RPMI7951 (cell line): ENCODE measurements at places on chromosomes 11 and 22. TPM values are rescaled to one million over a fixed set of nuclear protein-coding genes. Genes with fewer than 3 reads are reported as not detected.

PHOX2A gene
- not detected in 2 replicates for total RNA-seq

WBP2NL gene
- 0.12 and 0.39 TPM in 2 replicates for total RNA-seq

- DNase-seq, result no peak
Observed at GRCh38 chr11:45323601-45324249, 37.6 kb upstream of the SYT13 start.

GRCh38 chr11:7498193-7498592, 12.9 kb downstream of the OLFML1 start:
- DNase-seq, result no peak

APOA5 gene
- not detected in 2 replicates for total RNA-seq

- DNase-seq, result no peak
Observed at GRCh38 chr11:1753929-1754305, 3.5 kb upstream of the IFITM10 start.

- peak; percentile 36 for DNase-seq
Observed at GRCh38 chr22:41094041-41094593, 1.7 kb downstream of the EP300 start.

- no peak for DNase-seq
Observed at GRCh38 chr22:42396621-42397331, 35.4 kb downstream of the NFAM1 start.

DNA sequence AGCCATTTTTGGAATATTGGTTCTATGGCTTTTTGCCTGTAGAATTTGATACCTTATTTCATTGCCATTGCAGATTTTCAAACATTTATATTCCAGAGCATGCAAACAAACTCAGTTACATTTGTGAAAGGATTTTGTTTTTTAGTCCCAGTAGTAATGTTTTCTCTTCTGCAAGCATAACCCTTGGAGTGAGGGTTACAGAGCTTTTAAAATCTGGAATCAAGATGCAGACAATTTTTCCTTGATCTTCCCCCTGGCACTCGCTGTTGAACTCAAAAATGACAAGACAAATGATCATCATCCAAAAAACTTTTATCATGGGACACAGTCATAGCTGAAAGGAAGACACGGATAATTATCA, 20.8 kb downstream of the BBOX1 start:
- DNase-seq, result no peak

DNA sequence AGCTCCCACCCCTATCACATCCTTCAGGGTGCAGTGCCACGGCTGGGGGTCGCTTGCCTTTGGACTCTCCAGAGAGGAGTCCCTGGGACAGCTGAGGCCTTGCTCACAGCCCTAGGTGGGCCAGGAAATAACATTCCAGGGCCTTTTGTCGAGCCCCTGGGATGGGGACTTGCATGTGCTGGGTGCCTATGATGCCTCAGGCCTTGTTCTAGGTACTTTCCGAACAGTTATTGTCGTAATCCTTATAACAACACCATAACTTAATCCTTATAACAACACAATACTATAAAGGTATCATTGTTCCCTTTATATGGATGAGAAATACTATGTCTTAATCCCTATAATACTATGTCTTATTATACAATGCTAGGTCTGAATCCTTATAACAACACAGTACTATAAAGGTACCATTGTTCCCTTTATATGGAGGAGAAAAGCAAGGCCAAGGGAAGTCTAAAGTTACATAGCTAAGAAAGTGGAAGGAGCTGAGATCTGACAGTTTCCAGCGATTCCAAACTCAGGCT, 236.5 kb downstream of the ST3GAL4 start:
- DNase-seq, result no peak

SCGB1A1 gene
- total RNA-seq, result not detected in 2 replicates

DNA sequence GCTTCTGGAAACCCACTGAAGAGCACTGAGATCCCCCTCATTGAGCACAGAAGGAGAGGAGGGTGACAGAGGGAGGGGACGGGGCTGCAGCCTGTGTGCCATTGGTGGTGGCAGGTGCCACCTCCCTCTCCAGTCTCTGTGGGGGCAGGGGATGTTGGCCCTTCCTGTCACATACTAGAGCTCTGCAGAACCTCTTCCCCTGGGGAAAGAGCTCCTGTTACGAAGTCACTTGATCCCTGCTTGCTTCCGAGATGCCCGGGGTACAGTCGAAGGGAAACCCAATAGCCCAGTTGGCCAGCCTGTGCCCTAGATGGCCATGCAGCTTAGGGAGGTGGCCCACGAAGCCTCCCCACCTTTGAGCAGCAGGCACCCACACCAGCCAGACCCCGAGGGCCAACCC, 29.4 kb downstream of the DAGLA start:
- no peak for DNase-seq
